Non-pigmented ciliary epithelial cell (primary cell): ENCODE measurements at places on chromosomes 6 and 20.

GRCh38 chr20:56926501-56926900 lies 297.4 kb downstream of the TFAP2C start:
- no peak for DNase-seq

- DNase-seq: no peak
Observed at GRCh38 chr20:36861875-36862801, 13.8 kb upstream of the TLDC2 start.

DNA sequence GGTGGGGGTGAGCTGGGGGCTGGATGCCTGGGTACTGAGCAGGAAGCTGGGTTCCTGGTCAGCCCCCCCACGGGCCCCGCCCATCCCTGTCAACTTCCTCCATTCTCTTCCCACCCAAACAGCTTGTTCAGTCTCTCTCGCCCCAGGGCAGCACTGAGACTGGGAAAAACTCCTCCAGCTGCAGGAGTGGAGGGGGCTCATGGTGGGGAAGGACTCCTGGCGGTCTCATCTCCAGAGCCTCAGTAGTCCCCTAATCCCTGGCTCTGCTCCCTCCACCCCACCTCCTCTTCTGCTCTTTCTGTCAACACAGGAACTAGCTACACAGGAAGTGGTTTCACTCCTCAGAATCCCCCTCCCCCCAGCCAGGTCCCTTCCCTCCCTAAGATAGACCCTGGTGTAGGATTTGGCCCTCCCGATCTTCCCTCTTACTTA lies at the start of gene GPSM3:
GPSM3 (minus strand) TSS at position 36 of the 432 bp plus-strand sequence. CDS start 130 bp downstream, outside the sequence.
- DNase-seq: no peak

- DNase-seq: no peak
Observed at GRCh38 chr20:46962452-46963195, 68.0 kb downstream of the EYA2 start.

GRCh38 chr20:21801193-21801592 lies 95.7 kb downstream of the PAX1 start:
- no peak for DNase-seq

DNA sequence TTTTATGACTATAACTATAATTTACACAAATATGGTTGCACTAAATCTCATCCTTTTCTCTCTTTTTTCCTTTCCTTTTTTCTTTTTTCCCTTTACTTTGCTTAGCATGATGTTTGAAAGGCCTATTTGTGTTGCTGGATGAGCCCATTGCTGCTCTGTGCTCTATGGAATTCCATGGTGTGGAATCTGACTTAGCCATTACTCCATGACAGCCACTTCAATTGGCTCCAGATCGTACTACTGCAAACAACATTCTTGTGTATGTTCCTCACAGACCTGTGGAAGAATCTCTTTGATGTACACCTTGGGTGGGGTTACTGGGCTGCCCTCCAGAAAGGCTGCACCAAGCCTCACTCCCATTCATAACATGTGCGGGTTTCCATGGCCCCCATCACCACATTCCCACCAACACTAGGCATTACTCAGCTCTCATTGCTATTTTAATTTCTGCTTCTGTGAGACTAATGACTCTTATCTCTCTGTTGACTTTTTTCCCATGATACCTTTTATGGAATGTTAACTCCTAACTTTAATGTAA lies 979.0 kb downstream of the KIF16B start:
- DNase-seq: no peak

GRCh38 chr6:40183902-40184301 lies 249.6 kb upstream of the MOCS1 start:
- DNase-seq: no peak

- DNase-seq: no peak
Observed at GRCh38 chr20:41476446-41476845, 109.8 kb upstream of the EMILIN3 start.

DNA sequence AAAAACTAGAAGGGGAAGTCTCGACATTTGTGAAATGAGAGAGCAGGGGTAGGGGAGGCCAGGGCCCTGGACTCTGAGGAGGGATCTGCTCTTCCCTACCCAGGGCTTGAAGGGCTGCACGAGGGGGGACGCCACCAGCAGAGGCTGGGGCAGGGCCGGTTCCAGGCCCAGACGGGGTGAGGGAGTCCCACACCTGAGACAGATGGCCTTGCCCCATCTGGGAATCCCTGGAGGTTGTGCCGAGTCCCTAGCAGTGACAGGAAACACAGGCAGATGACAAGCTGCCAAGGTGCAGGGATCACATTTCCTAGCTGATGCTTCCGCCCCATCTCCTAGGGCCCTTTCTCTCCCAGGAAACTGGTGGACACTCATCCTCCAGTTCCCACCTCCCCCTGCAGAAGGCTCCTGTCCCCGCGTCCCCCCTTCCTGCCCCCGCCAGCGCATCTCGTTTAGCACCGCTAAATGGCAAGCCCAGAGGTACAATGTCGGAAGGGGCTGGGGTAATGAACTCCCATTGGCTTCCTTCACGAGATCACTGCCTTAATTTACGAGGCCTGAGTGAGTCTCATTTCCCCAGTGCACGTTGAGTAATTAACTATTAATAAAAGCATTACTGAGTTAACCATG lies 35.2 kb upstream of the CDH22 start:
- no peak for DNase-seq

DNA sequence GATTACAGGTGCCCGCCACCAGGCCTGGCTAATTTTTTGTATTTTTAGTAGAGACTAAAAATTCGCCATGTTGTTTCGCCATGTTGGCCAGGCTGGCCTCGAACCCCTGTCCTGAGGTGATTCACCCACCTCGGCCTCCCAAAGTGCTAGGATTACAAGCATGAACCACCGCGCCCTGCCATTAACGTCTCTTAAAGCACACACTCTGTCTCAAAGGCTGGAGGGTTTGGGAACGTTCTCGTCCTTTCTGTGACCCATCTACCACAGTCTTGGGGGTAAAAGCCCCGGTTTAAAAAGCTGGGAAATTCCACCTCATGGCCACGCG lies 57.8 kb upstream of the ARID1B start:
- DNase-seq: no peak

DNA sequence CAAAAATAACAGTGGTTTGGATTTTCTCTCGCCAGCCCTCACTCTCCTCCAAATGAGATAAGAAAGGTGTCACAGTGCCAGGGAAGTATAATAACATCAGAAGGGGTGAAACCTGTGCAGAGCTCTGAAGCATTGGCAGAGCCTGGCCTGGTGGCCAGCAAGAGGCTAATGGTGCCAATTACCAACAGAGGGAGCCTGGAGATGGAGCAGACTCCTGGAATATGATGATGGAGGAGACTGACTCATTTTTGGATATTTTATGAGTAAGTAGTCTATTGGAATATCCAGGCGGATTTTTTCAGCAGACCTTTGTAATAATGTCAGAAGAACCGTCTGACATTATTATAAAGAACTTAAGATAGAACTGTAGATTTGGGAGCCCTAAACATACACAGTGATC lies 442.6 kb upstream of the MARCKS start:
- peak; percentile 53 for DNase-seq

DNA sequence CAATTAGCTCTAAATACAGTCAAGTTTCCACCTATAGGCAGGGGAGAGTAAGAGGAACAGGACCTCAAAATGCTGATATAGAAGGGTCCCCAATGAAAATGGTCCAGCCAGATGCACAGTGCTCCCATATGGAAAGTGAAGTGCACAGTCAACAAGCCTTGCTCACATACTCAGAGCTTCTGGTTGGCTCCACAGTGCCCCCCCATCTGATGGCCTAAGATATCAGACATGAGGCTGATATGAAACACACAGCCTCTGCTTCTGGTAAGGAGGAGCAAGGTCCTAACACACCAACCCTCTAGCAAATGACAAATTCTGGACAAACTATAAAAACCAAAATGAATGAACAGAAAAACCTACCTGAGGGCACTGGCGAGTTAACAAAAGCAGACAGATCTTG lies 111.4 kb upstream of the EMILIN3 start:
- no peak for DNase-seq

DNA sequence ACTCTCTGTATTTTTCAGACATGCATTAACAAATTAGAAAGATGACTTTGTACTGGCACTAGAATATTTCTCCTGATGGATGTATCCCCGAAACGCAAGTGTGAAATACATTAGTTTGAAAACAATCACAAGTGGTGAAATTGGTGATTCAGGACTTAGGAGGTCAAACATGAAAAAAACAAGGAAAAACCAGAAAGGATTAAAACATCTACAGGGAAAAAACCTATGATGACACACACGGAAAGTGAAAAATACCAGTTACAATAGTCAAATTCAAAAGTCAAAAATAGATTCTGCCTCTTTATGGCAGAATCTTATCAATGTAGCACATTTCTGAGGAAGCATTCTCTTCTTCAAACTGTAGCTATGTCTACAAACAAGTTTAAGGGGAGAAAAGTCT lies 129.0 kb upstream of the SGK1 start:
- DNase-seq: no peak

- DNase-seq: peak; percentile 32
Observed at GRCh38 chr20:38321959-38322598, 18.1 kb downstream of the BPI start.

- DNase-seq: peak; percentile 43
Observed at GRCh38 chr6:55943329-55943728, 67.9 kb upstream of the BMP5 start.

DNA sequence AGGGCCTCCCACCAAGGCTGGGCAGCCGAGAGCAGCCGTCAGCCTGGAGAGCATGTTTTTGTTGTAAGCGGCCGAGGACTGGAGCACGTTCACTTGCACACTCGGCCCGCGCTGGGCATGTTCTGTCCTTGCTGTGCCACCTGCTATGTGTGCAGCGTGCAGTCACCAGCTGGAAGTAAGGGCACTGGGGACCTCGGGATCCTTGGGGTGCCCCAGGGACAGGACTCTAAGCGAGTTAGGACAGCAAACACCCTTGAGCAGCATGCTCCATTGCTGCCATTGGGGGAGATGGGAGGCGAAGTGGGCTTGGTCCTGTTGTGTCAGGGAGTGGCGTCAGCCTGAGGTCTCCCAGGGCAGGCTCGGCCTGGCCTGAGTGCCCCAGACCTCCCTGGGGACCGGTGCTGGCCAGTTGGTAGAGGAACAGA lies 18.6 kb downstream of the DYNLT1 start:
- DNase-seq: no peak

DNA sequence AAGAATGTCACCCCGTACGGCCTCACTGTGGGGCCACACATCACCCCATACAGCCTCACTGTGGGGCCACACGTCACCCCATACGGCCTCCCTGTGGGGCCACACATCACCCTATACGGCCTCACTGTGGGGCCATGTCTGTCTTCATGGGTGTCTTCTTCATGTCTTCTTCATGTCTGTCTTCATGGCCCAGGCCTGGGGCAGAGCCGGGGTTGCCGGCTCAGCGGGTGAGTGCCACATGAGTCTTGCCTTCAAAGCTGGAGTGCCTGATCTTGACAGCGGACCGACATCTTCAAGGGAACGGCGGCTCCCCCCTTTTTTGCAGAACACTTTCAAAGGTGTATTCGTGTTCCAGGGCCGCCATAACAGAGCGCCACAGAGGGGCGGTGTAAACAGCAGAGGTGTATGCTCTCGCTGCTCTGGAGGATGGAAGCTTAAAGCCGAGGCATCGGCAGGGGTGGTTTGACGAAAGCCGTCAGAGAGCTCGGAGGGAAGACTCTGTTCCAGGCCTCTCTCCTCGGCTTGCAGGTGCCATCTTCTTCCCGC lies 365.0 kb downstream of the TAF4 start:
- DNase-seq: no peak

DNA sequence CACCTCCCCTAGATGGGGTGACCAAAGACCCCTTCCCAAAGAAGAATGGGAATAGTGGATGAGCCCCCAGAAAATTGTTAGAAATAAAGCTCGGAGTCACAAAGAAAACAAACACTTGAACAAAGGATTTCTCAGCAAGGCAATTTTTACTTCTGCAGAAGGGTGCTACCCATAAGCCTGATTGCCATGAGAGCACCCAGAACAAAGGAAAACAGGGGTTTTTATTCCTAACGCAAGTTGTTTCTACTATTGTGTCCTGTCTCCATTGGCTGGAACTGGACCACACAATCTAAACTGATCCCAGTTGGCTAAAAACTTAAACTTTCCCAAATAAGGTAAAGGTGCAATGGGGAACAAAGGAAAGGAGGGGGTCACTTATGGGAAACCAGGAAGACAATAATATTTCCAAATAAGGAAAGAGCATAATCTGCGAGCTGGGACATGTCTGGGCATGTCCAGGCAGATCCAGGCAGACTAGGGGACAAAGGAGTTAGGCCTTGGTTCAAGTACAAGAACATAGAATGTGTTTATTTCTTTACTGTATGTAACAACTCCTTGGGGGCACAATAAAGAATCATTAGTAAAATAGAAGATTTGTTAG lies 20.0 kb downstream of the HLA-B start:
- no peak for DNase-seq

DNA sequence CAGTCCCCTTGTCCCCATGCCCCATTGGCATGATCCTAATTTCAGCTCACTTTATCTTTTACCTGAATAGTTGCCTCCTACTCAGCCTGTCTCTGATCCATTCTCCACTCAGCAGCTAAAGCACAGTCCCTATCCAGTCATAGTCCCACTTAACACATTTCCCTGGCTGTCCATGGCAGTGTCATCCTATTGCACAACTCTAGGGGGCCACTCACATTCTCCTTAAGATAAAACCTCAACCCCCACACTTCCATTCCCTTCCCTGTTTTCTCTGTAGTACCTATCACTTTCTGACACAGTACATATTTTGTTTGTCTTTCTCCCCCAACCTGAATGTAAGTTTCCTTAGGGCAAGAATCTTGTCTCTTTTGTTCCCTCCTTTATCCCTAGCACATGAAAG lies 220.9 kb upstream of the PLN start:
- no peak for DNase-seq

- no peak for DNase-seq
Observed at GRCh38 chr6:105401247-105402089, 1.4 kb downstream of the PREP start.

GRCh38 chr6:149248693-149249369 lies 68.7 kb upstream of the TAB2 start:
- DNase-seq: no peak

DNA sequence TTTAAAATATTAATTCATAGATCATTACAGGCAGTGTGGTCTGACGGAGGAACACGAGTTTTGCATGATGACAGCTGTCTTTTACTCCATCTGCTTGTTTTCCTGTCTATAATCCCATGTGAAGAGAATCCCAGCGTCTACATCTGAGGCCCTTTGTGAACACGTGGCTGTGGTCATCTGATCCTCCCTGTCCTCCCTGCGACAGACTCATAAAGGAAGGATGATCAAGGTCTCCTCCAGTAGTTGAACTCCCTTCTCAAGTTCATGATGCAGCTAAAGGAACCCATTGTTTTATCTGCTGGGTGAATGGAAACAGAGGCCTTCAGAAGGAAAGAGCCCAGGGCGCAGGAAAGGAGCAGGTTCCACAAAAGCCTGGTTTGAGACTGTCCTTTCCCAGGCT lies 435.8 kb upstream of the JARID2 start:
- no peak for DNase-seq
